ENCODE measurements at places on chromosomes 7 and 10. TPM values are rescaled to one million over a fixed set of nuclear protein-coding genes. Genes with fewer than 3 reads are reported as not detected.

Gene CLDN4
- total RNA-seq: 3.1 TPM

Gene HHEX
- 8.3 TPM for total RNA-seq

DNA sequence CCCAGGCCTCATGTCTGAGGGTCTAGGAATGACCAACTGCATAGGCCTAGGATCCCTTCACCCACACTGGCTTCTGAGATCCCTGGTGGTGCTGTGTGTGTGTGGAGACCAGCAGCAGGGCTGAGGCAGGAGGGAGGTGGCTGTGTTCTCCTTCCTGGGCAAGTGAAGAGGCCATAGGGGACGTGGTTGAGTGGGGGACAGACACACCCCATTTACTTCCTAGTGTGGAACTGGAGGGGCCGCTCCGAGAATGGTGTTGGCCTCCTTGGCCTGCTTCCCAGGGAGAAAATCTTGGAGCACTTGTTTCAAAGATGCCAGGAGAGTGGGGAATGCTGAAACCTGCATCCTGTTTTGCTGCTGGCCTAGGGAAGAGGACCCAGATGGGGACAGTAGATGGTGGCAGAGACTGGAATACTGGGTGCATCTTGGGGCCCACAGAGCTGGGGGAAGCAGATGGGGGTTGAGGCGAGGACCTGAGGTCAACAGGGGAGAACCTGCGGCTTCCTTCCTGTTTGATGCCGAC, 19.1 kb downstream of the UBTD1 start:
- no peak for DNase-seq

DNA sequence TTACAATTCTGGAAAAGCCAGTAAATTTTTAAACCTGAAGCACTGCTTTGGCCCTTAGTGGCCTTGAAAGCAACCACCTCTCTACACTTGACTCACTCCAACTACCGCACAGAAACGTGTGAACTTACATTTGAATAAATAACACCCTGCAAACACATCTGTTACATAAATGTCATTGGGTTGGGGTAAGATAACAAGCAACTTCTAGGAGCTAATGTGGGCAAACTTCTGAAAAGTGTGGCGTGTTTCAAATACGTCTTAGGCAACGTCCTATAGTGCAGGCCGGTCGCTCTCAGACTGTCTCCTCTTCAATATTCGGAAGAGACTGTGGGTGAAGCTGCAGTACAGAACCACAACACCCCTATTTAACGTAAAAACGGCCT, 474 bp downstream of the ORC5 start:
- no peak for DNase-seq

DNA sequence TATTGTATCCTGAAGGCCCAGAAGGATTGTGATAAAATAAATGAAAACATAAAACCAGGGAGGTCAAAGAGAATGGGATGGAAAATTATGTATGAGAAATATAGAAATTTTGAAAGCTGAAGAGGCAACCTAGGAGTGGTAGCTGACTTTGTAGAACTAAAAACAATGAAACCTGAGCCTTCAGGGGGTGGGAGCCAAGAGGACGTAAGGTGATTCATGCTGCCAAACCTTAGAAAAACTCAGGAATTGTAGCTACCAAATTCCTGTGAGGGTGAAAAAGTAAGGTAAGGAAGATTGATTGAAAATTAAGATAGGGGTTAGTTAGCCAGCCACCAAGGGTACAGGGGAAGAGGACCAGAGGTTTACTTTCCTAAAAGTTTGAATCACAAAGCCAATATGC, 213.2 kb downstream of the KCND2 start:
- no peak for DNase-seq

DNA sequence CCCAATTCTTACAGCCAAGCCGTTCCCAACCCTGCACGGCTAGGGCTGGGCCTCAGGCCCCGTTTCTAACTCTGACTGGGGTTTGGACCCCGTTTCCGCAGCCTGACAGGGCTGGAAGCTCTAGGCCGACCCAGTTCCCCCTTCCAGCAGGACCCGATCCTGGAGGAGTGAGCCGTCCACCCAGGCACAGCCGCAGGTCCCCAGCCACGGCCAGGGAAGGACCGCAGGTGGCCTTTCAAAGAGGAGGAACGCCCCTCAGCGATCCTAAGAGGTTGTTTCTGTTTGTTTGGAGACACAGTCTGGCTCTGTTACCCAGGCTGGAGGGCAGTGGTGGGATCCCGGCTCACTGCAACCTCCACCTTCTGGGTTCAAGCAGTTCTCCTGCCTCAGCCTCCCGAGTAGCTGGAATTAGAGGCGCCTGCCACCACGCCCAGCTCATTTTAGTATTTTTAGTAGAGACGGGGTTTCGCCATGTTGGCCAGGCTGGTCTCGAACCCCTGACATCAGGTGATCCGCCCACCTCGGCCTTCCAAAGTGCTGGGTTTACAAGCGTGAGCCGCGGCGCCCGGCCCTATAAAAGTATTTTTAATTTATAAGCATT, 778 bp upstream of the GET4 start:
- DNase-seq: no peak
